Activated CD8-positive, alpha-beta T cell treated with anti-CD3 and anti-CD28 coated beads for 36 hours (primary cell): ENCODE measurements at places on chromosomes 6 and 20. TPM values are rescaled to one million over a fixed set of nuclear protein-coding genes. Genes with fewer than 3 reads are reported as not detected.

- H3K27me3 ChIP-seq, result peaks cover 12% of the 10 kb centered on the region
- no peak overlapping the region for H3K27ac ChIP-seq
Observed at GRCh38 chr20:57711311-57711712, 1.5 kb upstream of the PMEPA1 start.

DNA sequence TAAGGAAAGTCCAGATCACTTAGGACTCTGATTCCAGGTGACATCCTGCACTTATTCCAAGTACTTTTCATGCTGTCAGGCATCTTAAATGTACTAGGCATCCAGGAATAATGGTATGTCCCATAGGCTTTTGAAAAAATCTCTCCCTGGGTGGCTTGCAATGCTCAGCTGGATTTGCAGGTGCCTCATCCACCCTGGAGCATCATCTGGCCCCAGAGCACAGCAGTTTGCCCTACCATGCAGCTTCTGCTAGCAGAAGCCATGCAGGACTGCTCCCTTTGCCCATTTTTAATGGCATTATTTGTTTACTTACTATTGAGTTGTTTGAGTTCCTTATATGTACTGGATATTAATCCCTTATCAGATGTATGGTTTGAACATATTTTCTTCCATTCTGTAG, 45.2 kb downstream of the DZANK1 start:
- no peak overlapping the region for H3K27ac ChIP-seq
- H3K4me3 ChIP-seq, result no peak overlapping the region
- no peaks in the 10 kb centered on the region for H3K27me3 ChIP-seq
- no peaks in the 10 kb centered on the region for H3K4me1 ChIP-seq
- no peaks in the 10 kb centered on the region for H3K36me3 ChIP-seq
- DNase-seq, result no peak

GRCh38 chr6:50135968-50136367, 86.2 kb upstream of the DEFB112 start:
- no peak overlapping the region for H3K4me3 ChIP-seq
- H3K36me3 ChIP-seq, result no peaks in the 10 kb centered on the region
- no peaks in the 10 kb centered on the region for H3K4me1 ChIP-seq
- no peak for DNase-seq
- no peak overlapping the region for H3K27ac ChIP-seq

GRCh38 chr6:62982951-62983350, 228.3 kb upstream of the FKBP1C start:
- H3K36me3 ChIP-seq, result no peaks in the 10 kb centered on the region
- no peaks in the 10 kb centered on the region for H3K4me1 ChIP-seq
- DNase-seq, result no peak
- H3K27me3 ChIP-seq, result no peaks in the 10 kb centered on the region

DNA sequence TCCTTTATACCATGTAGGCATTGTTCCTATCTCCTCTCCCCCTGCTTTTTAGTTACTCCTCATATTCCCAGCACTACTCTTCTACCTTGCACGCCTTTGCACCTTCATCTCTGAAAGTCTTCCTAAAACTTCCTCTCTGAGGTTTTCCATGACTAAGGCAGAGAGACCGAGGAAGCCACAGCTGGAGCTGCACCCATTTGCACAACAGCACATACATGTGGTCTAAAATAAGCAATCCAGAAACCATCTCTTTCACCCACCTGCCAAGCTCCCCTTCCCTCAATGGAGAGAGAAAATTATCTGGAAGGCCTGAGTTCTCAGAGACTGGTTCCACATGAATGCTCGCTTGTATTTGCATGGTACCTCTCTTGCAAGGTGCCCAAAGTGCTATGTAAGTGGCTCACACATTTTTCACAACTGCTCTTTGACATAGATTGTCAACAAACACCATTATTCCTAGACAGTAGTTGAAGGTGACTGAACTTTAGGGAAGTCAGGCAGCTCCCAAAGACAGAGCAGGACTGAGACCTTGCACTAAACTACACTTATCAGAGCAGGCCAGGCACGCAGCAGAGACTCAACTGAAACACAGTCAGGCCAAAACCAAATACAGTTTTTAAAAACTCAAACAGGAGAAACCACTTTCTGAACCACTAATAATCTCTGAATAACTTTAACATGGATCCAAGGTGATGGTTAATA, 313.2 kb downstream of the TFAP2A start:
- H3K4me3 ChIP-seq, result no peak overlapping the region
- no peaks in the 10 kb centered on the region for H3K4me1 ChIP-seq
- H3K27ac ChIP-seq, result no peak overlapping the region
- peaks cover 2% of the 10 kb centered on the region for H3K27me3 ChIP-seq

- no peaks in the 10 kb centered on the region for H3K27me3 ChIP-seq
- H3K4me1 ChIP-seq, result no peaks in the 10 kb centered on the region
- no peak overlapping the region for H3K4me3 ChIP-seq
- no peak for DNase-seq
Observed at GRCh38 chr6:164455835-164456234, 853.6 kb downstream of the C6orf118 start.

GRCh38 chr6:134173366-134173725, 120.9 kb upstream of the SLC2A12 start:
- no peak for DNase-seq
- H3K36me3 ChIP-seq, result peaks cover 59% of the 10 kb centered on the region
- H3K4me3 ChIP-seq, result peak overlapping the region; percentile 98
- H3K27ac ChIP-seq, result peak overlapping the region; percentile 46
- no peaks in the 10 kb centered on the region for H3K27me3 ChIP-seq

DNA sequence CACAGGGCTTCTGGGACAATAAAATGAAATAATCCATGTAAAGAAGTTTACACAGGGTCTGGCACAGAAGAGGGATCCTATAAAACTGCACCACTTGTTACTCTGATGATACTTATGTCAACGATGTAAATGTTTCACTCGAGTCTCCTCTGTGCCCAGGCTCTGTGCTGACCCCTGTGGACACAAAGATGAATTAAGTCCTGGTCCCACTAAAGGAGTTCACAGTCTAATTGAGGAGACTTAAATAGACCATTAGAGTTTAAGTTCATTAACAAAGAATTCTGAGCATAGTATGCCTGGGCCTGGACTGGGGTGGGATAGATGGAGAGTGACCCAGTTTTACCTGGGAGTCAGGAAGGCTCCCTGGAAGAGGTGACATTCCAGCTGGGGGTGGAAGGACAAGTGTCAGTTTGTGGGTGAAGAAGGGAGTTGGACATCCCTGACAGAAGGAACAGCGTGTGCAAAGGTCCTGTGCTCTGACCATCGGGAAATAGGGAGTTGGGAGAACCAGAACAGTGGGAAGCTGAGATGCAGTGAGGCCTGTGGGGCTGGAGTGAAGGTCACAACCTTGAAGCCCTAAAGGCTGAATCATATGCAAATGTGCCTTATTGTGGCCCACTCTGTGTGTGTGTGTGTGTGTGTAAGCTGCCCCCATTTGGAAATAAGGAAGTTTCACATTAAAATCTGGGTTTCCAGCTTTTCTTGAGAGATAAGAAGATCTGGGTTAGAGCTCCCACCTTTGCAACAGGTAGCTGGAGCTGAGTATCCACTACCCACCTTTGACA, 1.1 kb downstream of the OCSTAMP start:
- peaks cover 44% of the 10 kb centered on the region for H3K4me1 ChIP-seq
- H3K27me3 ChIP-seq, result no peaks in the 10 kb centered on the region
- no peak overlapping the region for H3K27ac ChIP-seq
- no peaks in the 10 kb centered on the region for H3K36me3 ChIP-seq
- no peak overlapping the region for H3K4me3 ChIP-seq

- H3K4me1 ChIP-seq, result peaks cover 43% of the 10 kb centered on the region
- peaks cover 62% of the 10 kb centered on the region for H3K36me3 ChIP-seq
- no peaks in the 10 kb centered on the region for H3K27me3 ChIP-seq
- H3K27ac ChIP-seq, result no peak overlapping the region
Observed at GRCh38 chr20:51444467-51444866, 98.1 kb downstream of the NFATC2 start.

GRCh38 chr6:167499161-167499660, 174.3 kb downstream of the TTLL2 start:
- DNase-seq, result no peak
- H3K27ac ChIP-seq, result no peak overlapping the region
- H3K4me3 ChIP-seq, result no peak overlapping the region
- H3K4me1 ChIP-seq, result no peaks in the 10 kb centered on the region

DNA sequence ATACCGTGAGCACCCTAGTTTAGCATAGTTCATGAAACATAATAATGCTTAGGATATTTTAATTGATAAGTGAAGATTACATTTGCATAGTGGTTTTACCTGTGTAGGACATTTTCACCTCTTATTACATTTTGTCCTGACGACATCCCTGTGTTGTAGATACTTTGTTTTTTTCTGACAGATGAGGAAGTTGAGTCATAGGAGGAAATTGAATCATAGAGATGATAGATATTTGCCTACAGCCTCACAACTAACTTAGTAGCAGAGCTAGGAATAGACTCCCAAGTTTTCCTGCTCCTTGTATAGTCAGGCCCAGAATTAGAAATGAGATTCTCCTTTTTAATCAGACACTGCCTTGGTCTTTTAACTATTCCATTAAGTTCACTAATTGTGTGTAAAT, 100.5 kb upstream of the SUPT3H start:
- peaks cover 25% of the 10 kb centered on the region for H3K4me1 ChIP-seq
- H3K36me3 ChIP-seq, result peaks cover 13% of the 10 kb centered on the region
- H3K4me3 ChIP-seq, result no peak overlapping the region

DNA sequence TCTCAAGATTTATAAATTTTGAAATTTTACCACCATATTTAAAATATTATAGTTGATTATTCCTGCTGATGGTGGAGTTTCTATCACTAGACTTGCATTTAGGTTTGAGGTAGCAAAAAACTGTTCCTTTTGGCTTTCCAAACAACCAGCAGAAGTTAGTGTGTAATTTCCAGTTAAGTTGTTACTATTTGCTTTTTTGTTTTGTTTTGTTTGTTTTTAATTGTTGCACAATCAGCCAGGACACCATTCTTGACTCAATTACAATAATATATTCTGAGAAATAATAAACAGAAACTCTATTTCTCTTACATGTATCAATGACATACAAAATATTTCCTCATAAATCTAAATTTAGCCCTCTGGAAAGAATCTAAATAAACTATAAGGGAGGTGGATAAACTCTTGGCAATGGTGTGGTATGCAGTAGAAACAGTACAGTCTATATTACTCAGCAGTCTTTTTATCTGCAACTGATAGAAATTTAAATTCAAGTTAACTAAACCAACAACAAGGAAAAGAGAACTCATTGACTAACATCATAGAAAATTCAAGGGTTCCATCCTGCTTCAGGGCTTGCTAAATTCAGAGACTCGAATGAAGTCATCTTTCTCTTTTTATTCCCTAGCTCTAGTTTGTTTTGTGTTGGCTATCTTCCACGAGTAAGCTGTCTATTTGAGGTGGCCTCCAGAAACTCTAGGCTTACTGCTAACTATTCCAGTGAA, 19.4 kb upstream of the COL19A1 start:
- H3K27me3 ChIP-seq, result peaks cover 17% of the 10 kb centered on the region
- H3K4me3 ChIP-seq, result no peak overlapping the region
- DNase-seq, result no peak
- no peaks in the 10 kb centered on the region for H3K36me3 ChIP-seq
- no peaks in the 10 kb centered on the region for H3K4me1 ChIP-seq

GRCh38 chr6:148166339-148166968, 176.2 kb upstream of the SASH1 start:
- H3K4me1 ChIP-seq, result no peaks in the 10 kb centered on the region
- H3K4me3 ChIP-seq, result no peak overlapping the region
- H3K27me3 ChIP-seq, result peaks cover 6% of the 10 kb centered on the region
- no peaks in the 10 kb centered on the region for H3K36me3 ChIP-seq
- no peak overlapping the region for H3K27ac ChIP-seq
- no peak for DNase-seq

- H3K27me3 ChIP-seq, result no peaks in the 10 kb centered on the region
- H3K36me3 ChIP-seq, result no peaks in the 10 kb centered on the region
- no peak for DNase-seq
- no peaks in the 10 kb centered on the region for H3K4me1 ChIP-seq
Observed at GRCh38 chr6:84522135-84522549, 242.3 kb downstream of the TBX18 start.

- no peak overlapping the region for H3K27ac ChIP-seq
- no peak for DNase-seq
- H3K4me1 ChIP-seq, result no peaks in the 10 kb centered on the region
- H3K4me3 ChIP-seq, result no peak overlapping the region
- no peaks in the 10 kb centered on the region for H3K36me3 ChIP-seq
Observed at GRCh38 chr6:69007781-69008180, 372.7 kb downstream of the ADGRB3 start.

DNA sequence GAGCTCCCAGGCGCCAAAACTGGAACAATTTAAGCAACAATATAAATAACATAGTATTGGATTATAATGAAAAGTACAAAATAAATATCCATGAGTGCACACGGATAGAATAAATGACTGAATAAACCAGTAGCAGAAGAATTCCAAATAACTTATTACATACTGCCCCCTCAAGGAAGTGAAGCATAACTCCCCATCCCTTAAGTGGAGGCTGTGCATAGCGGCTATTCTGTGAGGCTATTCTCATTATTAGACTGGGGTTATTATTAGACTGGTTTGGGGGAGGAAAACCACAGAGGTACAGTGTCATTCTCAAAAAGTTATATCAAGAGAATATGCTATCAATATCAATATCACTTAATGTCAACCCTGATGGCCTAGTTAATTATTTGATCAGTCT, 94.4 kb upstream of the SIRPA start:
- H3K4me1 ChIP-seq, result peaks cover 6% of the 10 kb centered on the region
- H3K4me3 ChIP-seq, result no peak overlapping the region
- H3K36me3 ChIP-seq, result no peaks in the 10 kb centered on the region
- no peak overlapping the region for H3K27ac ChIP-seq
- no peak for DNase-seq
- H3K27me3 ChIP-seq, result peaks cover 46% of the 10 kb centered on the region

DNA sequence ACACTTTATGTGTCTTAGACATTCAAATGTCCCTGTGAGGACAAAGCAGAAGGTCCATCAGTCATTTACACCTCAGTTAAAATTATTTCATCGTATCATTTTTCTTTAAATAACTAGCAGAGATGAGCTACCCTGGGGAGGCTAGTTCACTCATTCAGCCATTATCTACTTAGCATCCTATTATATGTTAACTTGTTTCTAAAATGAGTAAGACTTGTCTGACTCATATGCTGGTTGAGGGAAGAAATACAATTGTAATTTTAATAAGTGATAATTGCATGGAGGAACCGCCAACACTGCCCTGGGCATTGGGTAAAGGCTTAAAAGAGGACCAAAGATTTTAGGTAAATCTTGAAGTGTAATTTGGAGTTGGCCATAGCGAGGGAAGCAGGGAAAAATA, 12.4 kb upstream of the PTPRK start:
- peaks cover 5% of the 10 kb centered on the region for H3K4me1 ChIP-seq
- H3K27me3 ChIP-seq, result peaks cover 12% of the 10 kb centered on the region
- no peak overlapping the region for H3K4me3 ChIP-seq
- no peak for DNase-seq
- no peak overlapping the region for H3K27ac ChIP-seq

Gene CALHM4
- total RNA-seq, result not detected

Gene THBS2
- not detected for total RNA-seq

Gene BNIP5
- total RNA-seq, result not detected

Gene MRAP2
- not detected for total RNA-seq

Gene SRMS
- not detected for total RNA-seq

Gene C6orf163
- total RNA-seq, result 1.4 TPM

Gene CENPW
- 65.8 TPM for total RNA-seq

Gene KCNK16
- not detected for total RNA-seq

Gene DDAH2
- total RNA-seq, result 6.3 TPM

Gene BTNL2
- not detected for total RNA-seq

Gene PTCRA
- not detected for total RNA-seq

Gene TSPO2
- not detected for total RNA-seq

Gene SLC26A8
- not detected for total RNA-seq

Gene ANKRD6
- total RNA-seq, result 3.5 TPM
